Heart left ventricle (tissue), 16 donors: ENCODE measurements at places on chromosomes 16 and 17. TPM values are rescaled to one million over a fixed set of nuclear protein-coding genes. Genes with fewer than 3 reads are reported as not detected.
A peak's percentile ranks its signal among the peaks of the same experiment; 100 is the strongest.

The HMOX2 gene
- 250 TPM for total RNA-seq

GRCh38 chr17:39934324-39934723, 6.8 kb downstream of the LRRC3C start:
- H3K4me1 ChIP-seq = peaks cover 18% of the 10 kb centered on the region
- H3K27ac ChIP-seq = peak overlapping the region; percentile 69
- DNase-seq = no peak
- H3K27me3 ChIP-seq = no peaks in the 10 kb centered on the region
- H3K36me3 ChIP-seq = no peaks in the 10 kb centered on the region

DNA sequence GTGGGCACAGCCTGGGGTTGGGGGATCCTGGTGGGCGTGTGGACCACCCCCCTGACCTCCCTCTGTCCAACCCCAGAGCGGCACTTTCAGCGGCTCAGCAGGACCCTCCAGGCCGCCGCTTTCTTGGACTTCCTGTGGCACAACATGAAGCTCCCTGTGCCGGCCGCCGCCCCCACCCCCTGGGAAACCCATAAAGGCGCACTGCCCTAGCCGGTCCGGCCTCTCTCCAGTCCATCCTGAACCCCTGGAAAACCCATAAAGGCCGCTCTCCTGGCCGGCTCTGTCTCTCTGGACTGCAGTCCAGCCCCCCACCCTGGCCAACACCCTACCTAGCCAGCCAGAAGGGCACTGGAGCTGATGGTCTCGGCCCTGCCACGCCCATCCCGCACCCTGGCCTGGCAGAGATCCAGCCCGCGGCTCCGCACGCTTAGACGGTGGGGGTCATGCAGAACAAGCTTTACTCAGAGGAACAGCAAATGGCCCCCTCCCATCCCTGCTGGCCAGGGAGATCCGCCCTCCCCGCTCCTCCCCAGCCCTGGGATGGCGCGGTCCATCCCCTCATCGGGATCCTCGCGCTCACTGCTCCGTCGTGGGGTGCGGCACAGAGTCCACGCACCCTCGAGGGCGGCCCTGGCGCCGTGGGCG, 2.7 kb downstream of the NOXO1 start:
- H3K27me3 ChIP-seq = peaks cover 7% of the 10 kb centered on the region
- DNase-seq = no peak
- peaks cover 47% of the 10 kb centered on the region for H3K36me3 ChIP-seq
- H3K4me3 ChIP-seq = no peak overlapping the region
- H3K27ac ChIP-seq = no peak overlapping the region

- H3K27ac ChIP-seq = no peak overlapping the region
- H3K36me3 ChIP-seq = no peaks in the 10 kb centered on the region
- H3K4me1 ChIP-seq = no peaks in the 10 kb centered on the region
- no peak for DNase-seq
Observed at GRCh38 chr17:51536627-51537026, 276.3 kb downstream of the UTP18 start.

DNA sequence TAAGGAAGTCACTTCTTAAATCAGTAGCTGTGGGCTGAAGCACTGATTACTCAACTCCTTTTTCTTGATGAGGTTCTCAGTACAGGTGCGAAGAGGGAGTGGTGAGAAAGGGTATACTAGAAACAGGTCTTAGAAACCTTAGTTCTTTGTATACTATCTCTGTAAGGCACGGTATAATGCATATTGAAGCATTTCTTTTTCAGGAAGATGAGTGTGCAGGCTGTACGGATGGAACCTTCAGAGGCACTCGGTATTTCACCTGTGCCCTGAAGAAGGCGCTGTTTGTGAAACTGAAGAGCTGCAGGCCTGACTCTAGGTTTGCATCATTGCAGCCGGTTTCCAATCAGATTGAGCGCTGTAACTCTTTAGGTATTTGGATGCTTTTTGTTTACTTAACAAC, 39.2 kb downstream of the CYLD start:
- peaks cover 47% of the 10 kb centered on the region for H3K36me3 ChIP-seq
- no peaks in the 10 kb centered on the region for H3K4me1 ChIP-seq
- H3K27ac ChIP-seq = no peak overlapping the region

DNA sequence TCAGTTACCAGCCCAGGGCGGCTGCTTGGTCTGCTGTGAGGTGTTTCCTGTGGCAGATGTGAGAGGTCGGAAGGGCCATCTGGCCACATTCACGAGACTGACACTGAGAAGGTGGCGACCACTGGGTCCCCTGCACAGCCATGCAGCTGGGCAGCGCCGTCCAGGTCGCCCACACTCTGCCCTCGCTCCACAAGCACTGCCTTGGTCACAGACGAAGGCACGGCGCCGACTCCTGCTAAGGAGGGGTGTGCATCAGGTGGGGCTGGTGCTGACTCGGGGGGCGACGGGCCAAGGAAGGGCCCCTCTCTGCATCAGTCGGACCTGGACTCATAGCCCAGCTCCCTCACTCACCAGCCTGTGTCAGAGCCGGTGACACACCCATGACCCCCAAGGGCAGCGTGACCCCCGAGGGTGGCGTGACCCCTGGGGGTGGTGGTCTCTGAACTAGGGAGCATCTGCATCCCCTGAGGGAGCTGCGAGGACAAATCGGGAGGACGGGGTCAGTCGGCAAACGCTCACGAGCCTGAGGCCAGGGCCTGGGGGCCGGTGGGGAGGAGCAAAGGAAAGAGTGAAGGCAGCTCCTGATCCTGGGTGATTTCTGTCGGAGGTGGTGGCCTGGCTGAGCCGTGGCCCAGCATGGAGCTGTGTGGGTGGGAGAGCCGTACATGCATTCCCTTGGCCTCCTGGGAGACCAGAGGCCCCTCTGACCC, 30.4 kb downstream of the NME3 start:
- H3K27me3 ChIP-seq = no peaks in the 10 kb centered on the region
- H3K4me1 ChIP-seq = no peaks in the 10 kb centered on the region
- H3K4me3 ChIP-seq = no peak overlapping the region
- no peak overlapping the region for H3K27ac ChIP-seq
- H3K36me3 ChIP-seq = peaks cover 31% of the 10 kb centered on the region

DNA sequence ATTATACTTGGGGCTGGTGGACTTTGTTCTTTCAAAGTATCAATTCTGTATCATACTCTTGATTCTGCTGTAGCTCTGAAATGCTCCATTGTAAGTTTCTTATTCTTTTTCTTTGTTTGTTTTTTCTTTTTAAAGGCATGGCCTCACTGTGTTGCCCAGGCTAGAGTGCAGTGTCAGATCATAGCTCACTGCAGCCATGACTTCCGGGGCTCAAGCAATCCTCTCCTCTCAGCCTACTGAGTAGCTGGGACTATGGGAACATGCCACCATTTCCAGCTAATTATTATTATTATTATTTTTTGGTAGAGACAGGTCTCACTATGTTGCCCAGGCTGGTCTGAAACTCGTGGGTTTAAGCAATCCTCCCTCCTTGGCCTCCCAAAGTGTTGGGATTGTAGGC, 38.9 kb upstream of the METTL9 start:
- no peak overlapping the region for H3K27ac ChIP-seq
- H3K4me1 ChIP-seq = peaks cover 3% of the 10 kb centered on the region
- no peaks in the 10 kb centered on the region for H3K27me3 ChIP-seq

DNA sequence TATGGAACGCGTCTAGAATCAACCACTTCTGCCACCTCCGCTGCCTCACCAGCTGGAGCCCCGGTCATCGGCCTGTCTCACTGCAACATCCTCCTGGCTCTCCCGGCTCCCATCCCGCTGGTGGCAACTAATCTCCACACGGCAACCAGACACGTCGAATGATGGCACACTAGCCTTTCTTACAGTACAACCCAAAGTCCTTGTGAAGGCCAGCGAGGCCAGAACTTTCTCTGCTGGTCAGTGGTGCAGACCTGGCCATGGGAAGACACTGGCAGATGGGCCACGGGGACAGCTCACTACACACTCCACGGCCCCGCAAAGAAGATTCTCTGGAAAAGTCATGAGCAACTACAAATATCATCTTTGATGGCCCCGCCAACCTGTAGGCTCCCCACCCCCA, 117.6 kb downstream of the RMI2 start:
- no peak overlapping the region for H3K27ac ChIP-seq
- no peaks in the 10 kb centered on the region for H3K27me3 ChIP-seq
- H3K4me3 ChIP-seq = no peak overlapping the region
- H3K36me3 ChIP-seq = no peaks in the 10 kb centered on the region

DNA sequence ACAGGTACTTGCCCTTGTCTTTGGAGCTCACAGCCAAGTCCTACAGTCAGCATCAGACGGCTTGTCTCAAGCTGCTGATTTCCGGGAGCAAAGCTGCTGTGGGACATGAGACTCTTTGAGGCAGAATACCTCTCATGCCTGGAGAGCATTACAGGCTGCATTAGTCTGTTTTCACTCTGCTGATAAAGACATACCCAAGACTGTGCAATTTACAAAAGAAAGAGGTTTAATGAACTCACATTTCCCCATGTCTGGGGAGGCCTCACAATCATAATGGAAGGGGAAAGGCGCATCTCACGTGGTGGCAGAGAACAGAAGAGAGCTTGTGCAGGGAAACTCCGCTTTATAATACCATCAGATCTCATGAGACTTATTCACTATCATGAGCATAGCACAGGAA, 661.2 kb downstream of the WWOX start:
- DNase-seq = no peak
- no peak overlapping the region for H3K27ac ChIP-seq
- no peaks in the 10 kb centered on the region for H3K27me3 ChIP-seq
- H3K36me3 ChIP-seq = no peaks in the 10 kb centered on the region
- H3K4me1 ChIP-seq = no peaks in the 10 kb centered on the region
